ENCODE measurements at places on chromosomes 7 and 10.

DNA sequence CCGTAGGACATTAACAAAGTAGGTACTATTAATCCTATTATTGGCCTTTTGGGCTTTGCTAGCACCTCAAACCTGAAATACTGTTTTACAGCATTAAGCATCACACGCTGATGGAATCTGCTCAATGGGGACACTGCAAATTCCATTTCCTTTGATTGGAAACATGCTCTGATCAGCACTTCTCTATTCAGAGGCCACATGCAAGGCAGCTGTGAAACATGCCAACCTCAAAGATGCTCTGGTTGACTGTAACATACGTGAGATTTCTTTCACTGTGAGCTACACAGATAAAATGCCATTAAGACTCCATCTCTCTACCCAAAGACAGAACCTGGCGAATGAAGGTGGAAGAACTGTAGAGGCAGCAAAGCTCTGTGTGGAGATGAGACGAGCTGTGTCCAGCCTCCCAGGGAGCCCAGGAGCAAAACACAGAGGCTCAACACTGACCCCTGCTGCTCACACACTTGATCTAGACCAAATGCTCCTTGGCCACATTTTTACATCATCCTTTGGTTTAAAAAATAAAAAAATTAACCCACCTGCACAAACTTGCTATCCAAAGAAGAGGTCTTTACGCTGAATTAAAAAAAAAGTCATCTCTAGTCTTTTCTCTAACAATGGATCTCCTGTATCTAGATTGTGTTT, 8.0 kb downstream of the RSU1 start:
- no peak for DNase-seq

- DNase-seq, result no peak
These were observed 144.9 kb upstream of the AHR start for GRCh38 chr7:17153536-17153935.

- DNase-seq, result no peak
These were observed 14.1 kb downstream of the EPHB6 start for GRCh38 chr7:142868986-142869415.

DNA sequence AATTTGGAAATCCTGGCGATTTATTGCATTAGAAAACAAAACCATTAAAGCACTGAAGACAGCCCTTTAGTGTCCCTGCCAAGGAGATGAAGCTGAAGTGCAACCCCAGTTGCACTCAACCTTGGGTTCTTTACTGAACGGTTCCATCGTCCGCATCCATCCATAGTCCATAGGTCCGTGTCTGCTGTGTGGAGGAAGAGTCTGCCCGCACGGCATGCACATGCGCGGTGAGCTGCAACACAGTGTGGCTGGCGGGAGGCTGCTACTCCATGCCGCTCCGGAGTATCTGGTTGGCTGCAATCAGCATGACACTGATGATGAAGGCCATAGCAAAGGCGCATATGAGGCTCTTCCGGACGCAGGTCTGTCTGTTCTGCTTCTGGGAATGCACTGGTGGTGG, 624.6 kb downstream of the CALN1 start:
- DNase-seq, result no peak

All from anterior cingulate cortex (tissue), 58 donors.